ENCODE measurements at places on chromosomes 16 and 17. TPM values are rescaled to one million over a fixed set of nuclear protein-coding genes. Genes with fewer than 3 reads are reported as not detected.
A peak's percentile ranks its signal among the peaks of the same experiment; 100 is the strongest.

The KCNAB3 gene
- 10.0 TPM for polyA plus RNA-seq

The MFAP4 gene
- polyA plus RNA-seq = 445 TPM

The AGRP gene
- not detected for polyA plus RNA-seq

The FA2H gene
- polyA plus RNA-seq = 4.4 TPM

The HP gene
- polyA plus RNA-seq = 1.0 TPM

The ALOX15B gene
- polyA plus RNA-seq = 0.51 TPM

The SYNGR2 gene
- 40.1 TPM for polyA plus RNA-seq

The THAP11 gene
- polyA plus RNA-seq = 34.0 TPM

The AXIN1 gene
- 23.1 TPM for polyA plus RNA-seq

The PRSS22 gene
- polyA plus RNA-seq = 12.2 TPM

The ITGB3 gene
- 9.0 TPM for polyA plus RNA-seq

The SPNS2 gene
- polyA plus RNA-seq = 17.3 TPM

The CIBAR2 gene
- 11.8 TPM for polyA plus RNA-seq

The NUDT7 gene
- polyA plus RNA-seq = 11.1 TPM

DNA sequence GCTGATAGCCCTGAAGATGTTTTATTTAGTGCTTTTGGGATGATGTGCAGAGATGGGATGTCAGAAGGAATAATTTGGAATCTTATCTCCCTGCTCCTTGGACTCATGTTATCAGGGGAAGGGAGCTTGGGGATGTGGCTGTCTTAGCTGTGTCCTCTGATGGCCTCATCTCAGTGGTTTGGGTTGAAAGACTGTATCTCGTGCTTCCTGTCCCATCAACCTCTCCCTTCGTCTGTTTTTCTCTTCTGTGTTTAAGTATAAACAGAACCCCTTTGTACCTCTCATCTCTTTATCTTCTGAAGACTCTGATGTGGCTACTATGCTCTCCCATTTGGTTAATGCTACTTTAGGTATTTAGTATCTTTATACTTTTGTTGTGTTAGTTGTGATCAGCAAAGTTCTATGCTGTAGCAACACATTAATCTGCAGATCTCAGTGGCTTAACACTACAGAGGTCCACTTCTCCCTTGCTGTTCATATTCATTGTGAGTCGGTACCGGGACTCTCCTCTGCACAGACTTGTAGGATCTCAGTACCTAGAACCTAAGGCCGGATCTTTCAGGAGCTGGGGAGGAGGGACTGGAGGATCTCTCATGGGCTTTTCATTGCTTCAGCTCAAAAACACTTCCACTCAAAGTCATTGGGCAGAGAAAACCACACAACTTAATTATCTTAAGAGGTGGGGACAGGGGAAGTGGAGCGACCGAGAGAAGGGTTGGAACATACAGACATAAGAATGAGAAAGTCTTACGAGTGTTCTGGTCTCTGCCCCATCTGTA lies 28.8 kb downstream of the PRKCA start:
- DNase-seq = no peak

DNA sequence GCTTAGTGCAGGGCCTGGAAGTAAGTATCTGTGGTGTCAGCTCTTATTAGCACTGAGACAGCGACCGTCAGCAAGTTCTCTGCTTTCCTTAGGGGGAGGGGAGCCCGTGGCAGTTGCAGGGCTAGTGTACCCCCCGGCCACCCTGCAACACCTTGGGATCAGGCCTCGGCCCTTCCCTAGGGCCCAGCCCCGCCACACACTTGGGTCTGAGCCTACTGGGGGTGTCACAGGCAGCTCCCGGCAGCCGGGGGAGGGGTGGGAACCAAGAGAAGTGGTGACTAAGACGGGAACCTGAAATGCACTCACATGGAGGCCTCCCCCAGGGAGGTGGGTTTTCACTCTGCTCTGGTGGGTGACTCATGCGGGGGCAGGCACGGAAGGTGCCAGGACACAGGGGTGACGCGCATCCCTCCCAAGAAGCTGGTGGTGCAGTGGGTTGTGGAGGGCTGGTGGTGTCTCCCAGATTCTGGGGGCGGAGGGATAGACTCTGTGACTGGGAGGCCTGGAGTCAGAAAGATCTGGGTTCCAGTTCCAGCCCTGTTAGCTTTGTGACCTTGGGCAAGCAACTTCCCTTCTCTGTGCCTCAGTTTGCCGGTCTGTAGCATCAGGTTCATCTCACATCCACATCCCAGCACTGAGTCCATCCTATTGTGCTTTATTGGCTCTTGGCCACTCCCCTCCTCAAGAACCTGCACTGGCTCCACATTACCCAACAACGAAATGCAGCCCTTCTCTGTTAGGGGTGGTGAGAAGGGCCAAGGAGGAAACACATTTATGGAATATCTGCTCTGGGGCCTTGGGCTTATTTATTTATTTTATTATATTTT lies 44.5 kb downstream of the LAT start:
- no peak for DNase-seq

- DNase-seq = no peak
Observed at GRCh38 chr17:78583091-78583490, 5.9 kb upstream of the DNAH17 start.

- DNase-seq = no peak
Observed at GRCh38 chr16:11675561-11676511, 7.6 kb downstream of the SNN start.

- no peak for DNase-seq
Observed at GRCh38 chr17:48601539-48602425, 3.0 kb downstream of the HOXB6 start.

- no peak for DNase-seq
Observed at GRCh38 chr16:47877166-47877565, 278.6 kb downstream of the ABCC12 start.

DNA sequence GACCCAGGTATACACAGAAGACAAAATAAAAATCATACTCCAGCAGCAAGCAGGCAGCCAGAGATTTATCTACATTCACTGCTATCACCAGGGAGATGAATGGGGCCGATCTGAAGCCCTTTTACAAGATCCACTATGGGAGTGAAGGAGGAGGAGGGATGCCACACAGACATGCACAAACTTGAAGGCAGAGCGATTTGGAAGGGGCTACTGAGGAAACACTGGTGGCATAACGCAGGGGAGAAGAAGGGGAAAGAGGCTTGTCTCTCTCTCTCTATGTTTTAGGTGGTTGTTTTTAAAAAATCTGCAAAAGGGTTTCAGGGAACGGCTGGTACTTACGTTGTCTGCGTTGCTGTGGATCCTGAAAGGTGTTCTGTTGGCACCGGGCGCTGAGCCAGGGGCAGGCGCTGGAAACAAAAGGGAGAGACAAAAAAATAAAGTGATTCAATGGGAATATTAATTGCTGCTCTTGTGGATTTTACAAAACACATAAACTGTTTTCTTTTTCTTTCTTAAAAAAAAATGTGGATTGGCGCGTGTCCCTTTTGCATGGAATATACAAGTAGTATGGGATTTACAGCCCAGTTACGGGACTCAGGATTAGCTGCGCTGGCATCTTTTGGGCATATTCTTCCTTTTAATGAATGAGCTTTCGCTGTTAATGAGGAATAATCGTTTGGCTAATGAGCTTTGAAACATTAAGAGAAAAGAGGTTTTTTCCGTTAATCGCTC lies 255.3 kb upstream of the PMFBP1 start:
- no peak for DNase-seq

GRCh38 chr16:11130978-11131665 lies 124.9 kb downstream of the SOCS1 start:
- no peak for DNase-seq

DNA sequence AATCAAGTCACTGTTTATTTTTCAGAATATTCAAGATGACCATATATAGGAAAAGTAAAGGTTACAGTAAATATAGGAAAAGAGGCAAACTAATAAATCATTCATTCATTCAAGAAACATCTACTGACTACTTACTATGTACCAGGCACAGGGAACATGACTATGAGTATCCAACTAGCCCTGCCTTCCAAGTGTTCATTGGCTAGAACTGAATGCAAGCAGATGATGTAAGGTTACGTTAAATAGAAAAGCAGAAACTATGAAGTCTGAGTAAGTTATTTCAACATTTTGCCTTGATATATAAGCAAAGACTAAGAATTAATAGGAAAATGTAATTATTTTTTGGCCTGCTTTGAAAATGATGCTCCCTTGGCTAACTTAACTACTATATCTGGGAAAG lies 36.7 kb downstream of the SPAG9 start:
- no peak for DNase-seq

DNA sequence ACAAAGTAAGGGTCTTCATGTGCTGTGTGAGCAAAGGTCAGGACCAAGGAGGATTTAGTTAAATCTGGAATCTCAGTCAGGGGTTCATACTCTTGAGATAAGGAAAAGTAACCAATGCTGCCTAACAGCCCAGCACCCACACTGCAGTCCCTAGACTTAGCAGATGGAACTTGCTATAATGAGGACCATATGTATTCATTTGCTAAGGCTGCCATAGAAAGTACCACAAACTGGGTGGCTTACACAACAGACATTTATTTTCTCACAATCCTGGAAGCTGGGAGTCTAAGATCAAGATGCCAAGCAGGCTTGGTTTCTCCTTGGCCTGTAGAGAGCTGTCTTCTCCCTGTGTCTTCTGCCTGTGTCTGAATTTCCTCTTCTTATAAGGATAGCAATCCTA lies 20.8 kb downstream of the ZP2 start:
- no peak for DNase-seq

DNA sequence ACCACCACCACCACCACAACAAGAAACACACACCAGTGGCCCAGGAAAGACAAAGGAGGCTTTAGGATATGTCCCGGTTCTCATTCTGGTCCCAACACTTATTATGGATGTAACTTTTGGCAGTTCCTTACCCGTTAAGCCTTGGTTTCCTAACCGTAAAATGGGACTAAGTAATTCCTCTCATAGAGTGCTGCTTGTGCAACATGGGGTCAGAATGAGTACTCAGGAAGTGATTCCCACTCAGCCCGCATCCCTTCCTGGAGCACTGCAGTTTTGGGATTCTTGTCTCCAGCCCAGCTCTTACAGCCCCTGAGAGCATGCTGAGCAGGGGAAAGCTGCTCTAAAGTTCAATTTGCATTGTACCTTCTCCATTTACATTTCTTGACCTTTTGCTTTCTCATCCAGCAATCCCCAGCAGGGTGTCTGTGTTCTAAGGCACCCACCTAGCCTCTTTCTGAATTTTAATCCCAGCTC lies 262.6 kb downstream of the PRKCA start:
- DNase-seq = no peak

GRCh38 chr17:4167786-4168185 lies 24.8 kb downstream of the CYB5D2 start:
- no peak for DNase-seq

GRCh38 chr16:80666378-80667250 lies 125.8 kb downstream of the DYNLRB2 start:
- DNase-seq = no peak

- peak; percentile 87 for DNase-seq
Observed at GRCh38 chr17:79836972-79837887, 2.0 kb downstream of the CBX4 start.

GRCh38 chr16:49622084-49622390 lies 233.9 kb downstream of the ZNF423 start:
- no peak for DNase-seq

- no peak for DNase-seq
Observed at GRCh38 chr16:68778551-68779231, 41.6 kb downstream of the CDH1 start.

GRCh38 chr16:88194397-88195268 lies 188.1 kb upstream of the ZNF469 start:
- peak; percentile 55 for DNase-seq

GRCh38 chr16:73020409-73020884 lies 27.5 kb downstream of the ZFHX3 start:
- DNase-seq = no peak

DNA sequence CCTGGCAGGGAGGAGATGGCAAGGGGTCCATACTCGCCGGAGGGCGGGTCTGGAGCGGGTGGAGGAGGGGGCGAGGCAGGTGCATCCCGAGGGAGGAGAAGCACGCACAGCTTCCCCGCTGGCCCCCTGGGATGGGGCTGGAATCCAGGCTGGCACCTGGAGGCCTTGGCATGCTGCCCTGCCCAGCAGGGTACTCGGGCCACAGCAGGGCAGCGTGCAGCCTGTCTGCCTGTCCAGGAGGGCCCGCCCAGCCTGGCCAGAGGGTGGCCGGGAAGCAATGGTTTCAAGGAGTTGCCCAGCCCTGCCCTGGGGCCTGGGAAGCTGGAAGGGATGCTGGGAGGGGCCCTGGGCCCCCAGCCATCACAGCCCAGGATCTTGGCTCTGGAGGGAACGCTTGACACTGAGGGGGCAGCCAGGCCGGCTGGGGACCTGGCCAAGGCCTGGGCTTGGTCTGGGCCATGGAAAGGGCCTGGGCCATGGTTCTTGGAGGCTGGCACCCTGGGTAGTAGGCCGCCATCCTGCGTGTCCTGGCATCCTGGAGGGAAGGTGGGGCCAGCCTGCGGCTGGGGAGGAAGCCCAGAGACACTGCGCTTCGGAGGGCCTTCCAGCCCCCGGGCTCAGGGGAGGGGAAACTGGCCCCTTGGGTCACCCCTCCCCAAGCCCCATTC lies 1.1 kb downstream of the GLIS2 start:
- DNase-seq = no peak

All from right lung (tissue), 10 donors.